ENCODE measurements at places on chromosomes 5 and 9.

DNA sequence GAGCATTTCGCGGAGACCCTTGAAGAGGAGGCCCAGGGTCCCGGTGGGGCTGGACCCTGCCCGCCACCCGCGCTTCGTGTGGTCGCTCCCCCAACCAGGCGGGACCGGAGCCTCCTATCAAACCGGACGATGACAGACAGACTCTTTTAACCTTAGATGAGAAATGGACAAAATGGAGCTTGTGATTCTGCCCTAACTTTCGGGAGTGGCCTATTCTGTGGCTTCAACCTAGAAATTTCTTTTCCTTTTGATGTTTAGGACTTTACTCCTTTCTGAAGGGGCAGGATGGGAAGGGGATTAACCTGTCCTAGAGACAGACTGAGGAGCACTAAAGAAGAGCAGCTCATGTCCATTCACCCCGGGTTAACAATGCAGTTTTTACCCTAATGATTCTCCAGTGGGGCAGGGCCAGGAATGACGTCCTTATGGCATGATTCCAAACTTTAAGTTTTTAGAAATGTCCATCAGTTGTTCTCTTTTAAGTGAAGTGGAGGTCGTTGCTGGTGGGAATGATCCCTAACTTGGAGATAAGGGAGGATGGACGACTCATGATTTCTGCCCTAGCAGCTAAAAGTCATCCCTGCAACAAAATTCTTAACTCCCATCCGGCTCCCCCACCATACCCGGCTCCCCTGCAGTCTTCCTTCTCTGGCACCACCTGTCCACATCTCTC, 1.0 kb downstream of the NIPSNAP3A start:
- no peak for DNase-seq

GRCh38 chr9:125908136-125908535, 161.0 kb downstream of the PBX3 start:
- DNase-seq: no peak

DNA sequence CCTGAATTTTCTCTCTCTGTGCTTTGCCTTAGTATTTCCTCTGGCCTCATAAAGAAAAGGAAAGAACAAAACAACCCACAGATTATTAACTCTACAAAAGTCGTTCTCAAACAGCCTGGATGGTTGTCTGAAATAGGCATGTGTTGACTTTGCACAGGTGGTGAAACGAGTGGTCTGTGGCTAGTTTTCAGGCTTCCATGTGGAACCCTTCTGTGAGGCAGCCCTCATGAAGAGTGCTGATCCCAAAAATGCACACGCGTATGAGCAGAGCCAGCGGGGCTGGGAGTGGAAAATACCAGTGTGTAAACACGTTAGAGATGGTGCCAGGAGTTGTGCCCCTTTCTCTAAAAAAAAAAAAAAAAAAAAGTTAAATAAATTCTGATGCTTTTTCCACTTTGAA, 4.9 kb upstream of the PSAT1 start:
- DNase-seq: no peak

DNA sequence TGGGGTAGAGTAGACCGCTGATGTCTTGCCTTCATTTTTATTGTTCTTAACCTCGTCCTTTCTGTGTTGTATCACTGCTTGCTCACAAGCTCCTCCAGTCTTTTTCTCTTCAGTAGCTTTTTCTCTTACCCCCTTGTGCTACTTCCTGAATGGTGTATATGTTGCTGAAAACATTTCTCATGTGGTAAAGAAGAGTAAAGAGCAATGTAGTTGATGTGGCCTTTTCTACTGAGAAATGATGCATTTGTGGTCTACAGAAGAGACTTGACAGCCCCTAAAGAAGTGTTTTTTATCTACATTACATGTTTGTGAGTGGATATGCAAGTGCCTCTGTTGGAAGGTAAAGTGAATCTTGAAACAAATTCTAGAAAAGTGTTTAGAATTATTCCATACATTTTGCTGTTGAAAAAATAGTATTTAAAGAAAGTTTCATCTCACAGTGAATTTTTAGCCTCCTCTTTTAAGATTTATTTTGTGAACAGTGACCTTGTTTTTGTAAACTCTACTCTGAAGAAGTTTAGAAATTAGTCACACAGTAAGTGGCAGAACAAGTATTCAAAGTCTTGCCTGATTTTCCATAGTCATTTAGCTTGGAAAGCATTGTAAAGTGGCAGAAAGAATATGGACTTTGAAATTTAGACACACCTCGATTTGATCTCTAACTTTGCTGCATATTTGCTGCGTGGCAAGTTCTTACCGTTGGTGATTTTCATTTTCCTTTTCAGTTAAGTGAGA, 17.4 kb downstream of the CDC42SE2 start:
- DNase-seq: no peak

DNA sequence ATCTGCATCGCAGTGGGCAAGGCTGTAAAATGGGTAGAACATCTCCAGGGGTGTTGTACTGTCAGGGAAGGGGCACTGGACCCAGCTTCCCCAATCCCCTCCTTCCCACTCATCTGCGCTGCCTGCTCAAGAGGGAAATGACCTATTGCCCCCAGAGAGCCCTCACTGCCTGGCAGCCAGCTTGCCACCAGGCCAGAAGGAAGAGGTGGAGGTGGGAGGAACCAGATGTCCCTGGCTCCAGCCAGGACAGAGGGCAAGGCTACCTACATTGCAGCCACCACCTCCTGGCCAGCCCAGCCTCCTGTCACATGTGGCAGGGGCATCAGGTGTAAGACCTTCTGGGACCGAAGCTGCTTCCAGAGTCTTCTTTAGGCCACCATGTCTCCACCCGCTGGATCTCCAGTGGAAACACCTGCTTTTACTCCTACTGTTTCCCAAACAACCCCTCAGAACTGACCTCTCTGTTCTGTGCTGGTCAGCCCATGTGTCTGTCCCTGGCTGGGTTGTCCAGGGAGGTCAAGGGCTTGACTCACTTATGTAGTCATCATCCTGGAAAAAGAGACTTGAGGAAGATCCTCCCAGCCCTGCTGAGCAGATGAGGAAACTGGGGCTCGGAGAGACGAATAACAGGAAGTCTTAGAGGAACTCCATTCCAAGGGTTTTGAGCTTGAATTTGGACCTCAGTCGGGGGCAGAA, 42.3 kb downstream of the JADE2 start:
- DNase-seq: no peak

GRCh38 chr5:128956164-128956563, 9.1 kb upstream of the SLC27A6 start:
- no peak for DNase-seq

- DNase-seq: no peak
Measured at GRCh38 chr5:7016999-7017747, 303.9 kb downstream of the TENT4A start.

DNA sequence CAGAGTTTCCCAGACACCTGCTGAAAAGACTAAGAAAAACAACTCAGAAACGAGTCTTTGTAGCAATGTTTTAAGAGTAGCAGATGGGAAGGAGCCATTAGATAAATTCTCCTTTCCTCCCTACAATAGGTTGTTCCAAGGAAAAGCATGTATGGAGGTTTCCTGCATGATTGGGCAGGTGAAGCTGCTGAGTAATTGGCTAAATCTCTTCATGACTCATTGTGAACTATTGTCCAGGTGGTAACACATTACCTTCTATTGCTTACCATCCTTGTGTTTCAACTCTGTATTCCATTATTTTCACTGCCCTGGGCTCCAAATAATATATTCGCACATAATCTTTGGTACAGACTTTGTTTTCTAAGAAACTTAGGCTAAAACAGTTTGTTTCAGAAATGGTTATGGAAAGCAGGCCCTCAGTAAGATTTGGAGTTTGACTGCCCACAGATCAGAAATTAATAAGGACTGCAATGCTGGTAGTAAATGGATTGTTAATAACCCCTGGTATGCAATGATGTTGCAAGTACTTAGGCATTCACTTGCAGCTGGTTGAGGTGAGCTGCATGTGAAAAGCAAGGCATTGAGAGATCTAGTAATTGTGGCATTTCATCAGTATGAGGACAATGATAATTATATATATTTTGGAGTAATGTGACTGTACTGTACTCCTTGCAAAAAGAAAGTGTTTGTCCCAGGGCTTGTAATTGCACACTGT, 281.4 kb upstream of the VLDLR start:
- DNase-seq: no peak

GRCh38 chr5:149441986-149442385, 62.9 kb upstream of the IL17B start:
- no peak for DNase-seq

Measured in midbrain (tissue), 1 donor.